Stimulated activated CD4-positive, alpha-beta T cell treated with anti-CD3 and anti-CD28 coated beads, Interleukin-1b, Interleukin-23, amount 100 ng/mL, for 4 hours (primary cell): ENCODE measurements at places on chromosomes 12 and 14.

DNA sequence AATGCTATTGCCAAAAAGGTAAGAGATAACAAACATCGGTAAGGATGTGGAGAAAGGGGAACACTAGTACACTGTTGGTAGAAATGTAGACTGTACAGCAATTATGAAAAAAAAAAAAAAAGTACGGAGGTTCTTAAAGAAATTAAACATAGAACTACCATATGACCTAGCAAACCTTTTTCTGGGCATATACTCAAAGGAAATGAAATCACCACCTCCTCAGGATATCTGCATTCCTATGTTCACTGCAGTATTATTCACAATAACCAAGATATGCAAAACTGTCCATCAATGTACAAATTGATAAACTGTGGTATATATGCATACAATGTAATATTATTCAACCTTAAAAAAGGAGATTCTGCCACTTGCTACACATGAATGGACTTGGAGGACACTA, 60.7 kb downstream of the INSM2 start:
- DNase-seq: no peak

GRCh38 chr12:51020448-51021182, 5.6 kb downstream of the SLC11A2 start:
- DNase-seq: no peak

GRCh38 chr14:60926002-60926401, 54.9 kb downstream of the TRMT5 start:
- no peak for DNase-seq

GRCh38 chr14:54857830-54858269, 44.8 kb downstream of the GCH1 start:
- no peak for DNase-seq

DNA sequence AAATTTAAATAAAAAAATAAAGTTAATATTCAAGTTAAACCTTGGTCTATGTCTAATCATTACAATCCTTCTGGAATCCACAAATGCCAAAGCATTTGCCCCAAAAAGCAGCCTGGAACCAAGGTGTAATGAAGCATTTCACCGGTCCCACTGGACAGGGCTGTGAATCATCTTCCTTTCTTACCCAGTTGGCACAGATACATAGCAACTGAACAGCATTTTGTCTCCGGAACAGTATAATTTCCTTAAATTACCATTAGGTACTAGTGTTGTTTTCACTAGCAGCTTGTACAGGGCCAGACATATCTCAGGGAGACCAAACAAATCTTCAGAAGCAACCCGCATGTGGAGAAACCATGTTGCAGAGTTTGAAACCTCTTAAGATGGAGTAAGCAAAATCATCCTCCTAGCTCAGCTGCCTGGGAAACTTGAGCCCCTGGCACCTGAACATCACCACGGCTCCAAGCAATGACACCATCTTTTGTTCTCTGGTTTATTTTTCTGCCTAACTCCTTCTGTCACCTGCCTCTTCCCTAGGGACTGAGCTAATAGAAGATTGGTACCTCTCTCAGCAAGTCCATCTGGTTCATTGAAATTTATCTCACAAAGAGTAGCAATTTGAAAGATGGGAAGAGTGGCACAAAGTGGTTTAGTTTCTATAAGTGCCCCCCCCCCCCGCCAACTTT, 17.9 kb upstream of the MDM1 start:
- no peak for DNase-seq

DNA sequence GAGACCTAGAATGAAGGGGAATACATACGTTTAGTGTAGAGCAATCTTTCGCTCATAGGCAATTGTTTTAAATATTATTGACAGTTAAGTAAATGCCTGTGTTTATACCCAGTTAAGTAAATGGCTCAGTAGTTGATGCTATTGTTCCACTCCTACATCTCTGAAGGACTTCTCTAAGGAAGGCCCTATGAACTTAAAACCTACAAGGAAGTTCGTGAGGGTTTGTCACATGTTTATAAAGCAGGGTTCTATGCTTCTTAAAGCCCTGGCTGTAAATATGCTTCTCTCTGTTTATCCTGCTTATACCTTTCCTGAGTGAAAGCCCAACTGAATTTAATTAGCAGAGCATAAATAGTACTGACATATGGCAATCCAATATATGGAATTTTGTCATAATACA, 282.1 kb upstream of the NPAS3 start:
- DNase-seq: no peak

- DNase-seq: no peak
Observed at GRCh38 chr14:99602054-99602787, 1.8 kb downstream of the CCDC85C start.

GRCh38 chr12:4272424-4273272, 914 bp upstream of the CCND2 start:
- DNase-seq: peak; percentile 77

- DNase-seq: no peak
Observed at GRCh38 chr12:124778411-124778810, 85.3 kb downstream of the SCARB1 start.

GRCh38 chr12:56775638-56776037, 12.5 kb downstream of the HSD17B6 start:
- no peak for DNase-seq

- no peak for DNase-seq
Observed at GRCh38 chr12:126189856-126190255, 1124.6 kb downstream of the AACS start.

DNA sequence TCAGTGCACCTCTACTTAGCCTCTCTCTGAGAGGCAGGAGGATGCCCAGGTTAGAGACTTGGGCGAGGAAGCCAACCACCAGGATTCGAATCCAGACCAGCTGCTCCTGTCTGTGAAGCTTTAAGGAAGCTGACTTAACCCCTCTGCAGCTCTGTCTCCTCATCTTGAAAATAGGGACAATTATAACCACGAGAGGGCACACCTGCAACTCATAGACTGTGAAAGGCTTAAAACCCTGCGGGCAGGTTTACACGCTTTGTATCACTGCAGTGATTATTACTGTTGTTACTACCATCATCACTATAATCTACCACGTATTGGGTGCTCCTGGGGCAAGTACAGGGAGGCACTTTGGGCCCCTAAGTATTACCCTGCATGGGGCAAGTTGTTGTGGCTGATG, 379.8 kb downstream of the VRK1 start:
- DNase-seq: peak; percentile 30

DNA sequence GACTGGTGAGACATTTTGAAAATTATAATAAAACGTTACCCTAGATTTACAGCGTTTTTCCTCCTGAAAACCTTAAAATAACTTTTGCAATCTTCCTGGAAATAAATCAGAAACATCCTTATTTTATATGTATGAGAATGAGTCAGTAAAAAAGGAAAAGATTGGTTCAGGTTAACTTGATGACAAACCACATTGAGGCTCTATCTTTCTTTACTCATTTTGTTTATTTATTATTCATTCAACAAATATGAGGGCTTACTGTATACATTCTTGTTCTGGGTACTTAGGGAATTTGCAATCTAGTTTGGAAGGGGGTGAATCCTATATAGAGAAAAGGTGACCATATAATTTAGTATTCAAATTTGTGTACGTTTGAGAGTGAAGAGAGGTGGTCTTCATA, 156.6 kb downstream of the UNC79 start:
- no peak for DNase-seq

- DNase-seq: no peak
Observed at GRCh38 chr12:78721906-78722305, 142.7 kb upstream of the SYT1 start.

DNA sequence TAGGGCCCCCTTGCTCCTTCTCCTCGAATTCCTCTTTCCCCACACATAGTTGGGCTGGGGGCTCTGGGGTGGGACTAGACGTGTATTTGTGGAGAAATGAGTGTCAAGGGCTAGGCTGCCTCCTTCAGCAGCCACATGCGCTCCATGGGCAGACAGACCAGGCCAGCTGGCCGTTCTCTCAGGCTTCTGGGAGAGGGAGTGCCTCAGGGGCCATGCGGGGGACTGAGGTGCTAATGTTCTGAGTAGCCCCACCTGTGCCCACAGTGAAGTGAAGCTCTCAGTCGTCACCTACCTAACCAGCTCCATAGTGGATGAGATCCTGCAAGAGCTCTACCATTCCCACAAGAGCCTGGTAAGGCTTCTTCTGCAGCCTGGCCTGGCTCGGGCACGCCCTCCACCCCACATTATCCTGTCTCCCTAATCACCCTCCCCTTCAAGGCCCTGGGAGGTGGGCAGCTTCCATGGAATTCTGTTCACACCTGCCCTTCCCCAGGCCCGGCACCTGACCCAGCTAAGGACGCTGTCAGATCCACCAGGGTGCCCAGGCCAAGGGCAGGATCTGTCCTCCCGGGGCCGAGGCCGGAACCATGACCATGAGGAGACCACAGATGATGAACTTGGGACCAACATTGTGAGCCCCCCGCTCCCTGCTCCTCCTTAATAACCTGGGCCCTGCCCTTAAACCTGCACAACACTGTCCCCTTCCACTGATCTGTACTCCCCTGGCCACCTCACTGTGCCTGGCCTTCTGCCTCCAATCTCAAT, 9.0 kb upstream of the CPNE6 start:
- no peak for DNase-seq

- DNase-seq: peak; percentile 89
Observed at GRCh38 chr14:91510171-91511042, at the start of gene PPP4R3A. Gene PPP4R3A, minus strand, starts transcription at chr14:91510310. Its CDS starts 663 bp downstream, at chr14:91509647.

- DNase-seq: no peak
Observed at GRCh38 chr14:72568296-72568992, 325.5 kb downstream of the DPF3 start.

GRCh38 chr14:100898465-100898864, 5.1 kb downstream of the RTL1 start:
- no peak for DNase-seq

GRCh38 chr12:107144990-107145389, 51.6 kb upstream of the CRY1 start:
- DNase-seq: no peak

DNA sequence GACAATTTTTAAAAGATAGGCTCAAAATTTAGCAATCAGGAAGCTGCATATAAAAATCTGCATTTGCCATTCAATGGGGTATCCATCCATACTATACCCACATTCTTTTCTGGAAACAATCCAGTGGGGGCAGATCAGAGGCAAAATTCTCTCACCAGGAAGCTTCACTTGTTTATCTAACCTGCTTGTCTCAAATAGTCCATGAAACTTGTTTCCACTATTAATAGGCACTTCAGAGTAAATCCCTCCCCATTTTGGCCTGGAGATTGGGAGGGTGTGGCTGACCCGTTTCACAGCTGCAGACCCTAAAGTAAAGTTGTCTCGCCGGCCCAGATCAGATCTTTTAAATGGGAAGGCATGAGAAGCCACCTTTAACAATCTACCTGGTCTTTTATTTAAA, 139.4 kb upstream of the CPNE8 start:
- DNase-seq: no peak

GRCh38 chr14:106218174-106218573, 691.8 kb downstream of the TMEM121 start:
- no peak for DNase-seq

GRCh38 chr12:60872219-60872618, 1276.4 kb downstream of the SLC16A7 start:
- no peak for DNase-seq

GRCh38 chr12:39380090-39380489, 62.8 kb downstream of the KIF21A start:
- no peak for DNase-seq

DNA sequence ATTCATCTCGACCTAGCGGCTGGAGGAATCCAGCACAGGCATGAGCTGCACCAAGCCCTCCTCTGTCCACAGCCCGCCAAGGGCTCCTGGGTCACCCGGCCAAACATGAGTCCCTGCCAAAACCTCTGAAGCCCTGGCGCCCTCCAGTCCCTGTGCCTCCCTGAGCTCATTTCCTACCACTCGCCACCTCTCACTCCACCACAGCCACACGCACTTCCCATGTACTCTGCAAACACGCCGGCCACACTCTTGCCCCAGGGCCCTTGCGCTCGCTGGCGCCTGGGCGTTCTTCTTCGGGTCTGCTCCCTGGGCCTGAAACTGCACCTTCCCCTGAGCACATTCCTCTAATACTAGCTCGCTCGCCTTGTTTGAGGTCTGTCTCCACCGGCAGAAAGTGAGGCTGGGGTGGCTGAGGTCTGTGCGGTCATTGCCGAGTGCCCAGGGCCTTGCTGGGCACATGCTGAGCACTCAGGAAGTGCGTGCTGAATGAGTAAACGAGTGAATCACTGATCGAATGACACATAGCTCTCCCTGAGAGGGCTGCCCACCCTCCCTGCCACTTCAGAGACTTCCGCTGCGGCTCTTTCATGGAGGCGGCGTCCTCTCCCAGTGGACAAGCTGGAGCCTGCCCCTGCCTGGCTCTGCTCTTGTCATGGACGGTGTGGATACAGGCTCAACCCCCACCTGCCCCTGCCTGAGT, 33.7 kb upstream of the DLK1 start:
- no peak for DNase-seq

GRCh38 chr14:54486685-54487084, 2.1 kb downstream of the GMFB start:
- no peak for DNase-seq

DNA sequence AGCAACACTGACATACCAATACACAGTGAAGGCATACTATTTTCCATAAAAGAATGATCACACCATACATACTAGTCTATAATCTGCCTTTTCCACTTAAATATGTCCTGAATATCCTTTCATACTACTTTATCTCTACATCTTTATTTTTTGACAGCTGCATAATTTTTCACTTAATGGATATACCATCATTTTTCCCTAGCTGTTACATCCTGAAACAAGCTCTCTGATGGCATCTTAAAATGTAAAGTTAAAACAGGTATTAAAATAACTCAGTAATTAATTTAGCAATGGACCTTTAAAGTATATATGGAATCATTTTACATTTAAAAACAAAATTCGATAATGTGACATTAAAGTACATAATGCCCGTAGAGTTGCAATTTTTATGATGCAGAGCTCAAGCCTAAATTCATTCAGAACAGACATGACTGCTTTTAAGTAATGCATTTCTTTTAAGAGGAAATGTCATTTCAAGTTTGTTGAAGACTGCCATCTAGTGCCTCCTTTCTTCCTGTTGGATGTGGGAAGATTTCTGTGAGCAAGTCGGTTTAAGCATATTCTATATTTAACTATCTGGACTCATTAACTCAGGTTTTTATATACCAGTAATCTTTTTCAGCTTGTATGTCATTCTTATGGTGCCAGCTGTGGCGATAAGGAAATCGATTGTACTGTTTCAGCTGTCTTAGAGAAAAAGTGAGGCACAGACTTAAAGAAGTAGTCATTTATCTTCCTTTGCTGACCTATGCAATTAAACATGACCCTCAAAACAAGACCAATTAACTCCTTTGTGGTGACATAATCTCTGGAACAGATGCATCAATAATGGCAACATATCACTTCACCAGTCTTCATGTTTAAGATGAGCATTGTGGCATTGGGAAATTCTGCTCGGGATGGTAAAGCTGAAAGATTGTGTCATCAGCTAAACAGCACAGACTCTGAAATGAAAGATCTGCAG, 20.3 kb downstream of the PRICKLE1 start:
- DNase-seq: no peak

DNA sequence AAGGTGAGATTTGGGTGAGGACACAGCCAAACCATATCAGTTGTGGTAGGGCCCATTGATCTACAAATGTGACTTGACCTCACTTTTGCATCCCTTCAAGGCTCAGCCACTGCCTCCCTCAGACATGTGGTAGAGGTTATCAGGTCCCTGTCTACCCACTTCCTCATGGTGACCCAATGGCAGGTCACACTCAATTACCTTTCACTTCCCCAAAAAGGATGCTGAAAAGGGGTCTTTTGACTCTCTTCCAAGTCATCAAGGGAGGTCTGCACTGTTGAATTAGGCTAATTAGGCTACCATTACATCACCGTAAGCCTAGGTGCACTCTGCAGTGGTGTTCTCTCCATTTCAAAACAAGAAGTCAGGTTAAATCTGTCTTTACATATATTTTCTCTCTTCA, 22.6 kb upstream of the DRAM1 start:
- DNase-seq: no peak
